Activated CD4-positive, alpha-beta T cell treated with anti-CD3 and anti-CD28 coated beads for 1 hour (primary cell): ENCODE measurements at places on chromosomes 7 and 10.

DNA sequence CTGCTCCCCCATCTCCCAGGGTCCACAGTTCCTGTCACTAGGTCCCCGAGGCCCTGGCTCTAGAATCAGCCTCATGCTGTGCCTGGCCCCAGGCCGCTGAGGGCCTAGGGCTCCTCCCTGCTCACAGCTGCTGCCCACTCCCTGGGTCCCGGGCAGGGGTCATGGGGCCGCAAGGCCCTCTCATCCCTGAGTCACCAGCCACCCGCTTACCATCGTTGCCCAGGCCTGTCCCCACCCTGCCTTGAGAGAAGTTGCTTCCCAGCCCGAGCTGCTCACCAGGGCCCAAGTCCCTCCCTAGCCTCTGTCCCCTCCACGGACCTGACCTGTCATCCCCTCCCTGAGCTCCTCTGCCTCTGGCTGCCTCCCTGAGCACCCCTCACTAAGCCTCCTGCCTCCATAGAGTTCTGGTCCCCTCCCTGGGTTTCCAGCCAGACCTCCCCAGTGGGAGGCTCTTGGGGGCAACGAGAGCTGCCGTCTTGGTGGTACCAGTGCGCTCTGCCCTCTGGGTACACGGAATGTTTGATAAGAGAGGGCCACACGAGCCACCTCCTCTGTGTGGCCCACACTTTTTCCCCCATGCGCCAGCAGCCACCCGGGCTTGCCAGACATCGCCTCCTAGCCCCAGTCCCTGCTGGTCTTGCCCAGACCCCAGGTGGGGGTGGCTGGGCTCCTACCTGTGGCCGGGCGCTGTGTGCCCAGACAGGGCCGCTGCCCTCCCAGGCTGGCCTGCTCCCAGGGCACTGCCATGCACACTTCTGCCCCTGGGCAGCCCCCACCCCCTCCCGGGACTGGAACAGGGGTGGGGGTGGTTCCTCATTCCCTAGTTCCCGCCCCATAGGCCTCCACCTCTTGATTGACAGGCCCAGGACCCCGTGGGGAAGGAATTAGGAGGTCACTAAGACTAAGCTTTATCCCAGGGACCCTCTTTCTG lies 21.3 kb downstream of the MLXIPL start:
- no peak for DNase-seq

- no peak for DNase-seq
These were observed 215.3 kb downstream of the KIF20B start for GRCh38 chr10:89916468-89917215.

- DNase-seq, result no peak
These were observed 26.8 kb upstream of the CALCR start for GRCh38 chr7:93601363-93601762.

DNA sequence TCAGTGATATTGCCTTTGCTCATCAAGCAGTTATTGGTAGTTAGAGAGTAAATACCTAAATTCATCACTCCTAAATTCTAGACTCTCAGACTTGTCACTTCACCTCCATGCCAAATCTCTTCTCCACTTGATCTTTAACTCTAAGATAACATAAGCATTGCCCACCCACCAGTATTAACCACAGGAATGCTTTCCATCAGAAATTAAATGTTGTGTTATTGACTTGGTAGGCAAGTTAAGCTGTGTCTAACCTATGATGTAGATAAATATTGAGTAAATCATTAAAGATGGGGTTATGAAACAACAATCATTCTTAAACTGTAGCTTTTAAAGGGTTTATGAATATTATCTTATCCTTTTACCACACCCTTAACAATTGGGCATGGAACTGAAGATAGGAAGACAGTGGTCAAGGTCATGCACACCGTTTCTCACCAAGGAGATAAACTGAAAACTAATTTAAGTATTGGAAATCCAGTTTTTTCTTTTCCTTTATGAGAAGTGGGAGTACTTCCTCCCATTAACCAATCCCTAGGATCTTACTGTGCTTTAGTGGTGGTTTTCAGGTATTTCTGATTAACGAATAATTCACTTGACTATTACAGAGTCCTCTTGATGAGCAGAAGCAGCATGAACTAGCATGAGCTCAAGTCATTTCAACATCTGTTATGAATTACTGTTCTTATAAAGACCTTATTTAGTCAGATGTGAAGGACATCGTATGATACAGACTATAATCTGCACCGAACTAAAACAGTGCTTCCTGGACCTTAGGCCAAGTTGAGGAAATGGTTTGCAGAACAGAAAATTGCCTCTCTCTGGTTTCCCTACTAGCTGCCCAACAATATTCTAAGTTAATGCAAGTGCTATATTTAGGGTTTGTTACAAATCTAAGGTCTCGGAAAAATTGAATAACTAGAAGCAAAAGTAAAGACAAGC lies 142.0 kb downstream of the LCOR start:
- no peak for DNase-seq

DNA sequence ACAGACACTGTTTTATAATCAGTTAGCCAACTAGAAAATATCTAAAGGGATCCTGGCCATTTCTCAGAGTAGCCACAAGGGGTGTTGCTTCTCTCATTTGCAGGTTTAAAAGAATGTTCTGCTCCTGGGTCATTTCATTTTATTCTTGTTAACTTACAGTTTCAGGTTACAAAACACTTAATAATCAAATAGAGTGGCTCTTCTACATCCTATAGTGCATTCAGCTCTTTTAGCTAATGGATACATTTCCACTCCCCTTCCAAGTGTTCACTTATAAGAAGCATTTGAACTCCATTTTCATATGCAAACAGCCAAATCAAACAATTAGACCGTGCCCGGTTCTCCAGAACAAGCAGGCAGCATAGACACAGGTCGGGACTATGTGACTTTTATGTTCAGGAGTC lies 117.5 kb downstream of the TRIL start:
- DNase-seq, result no peak

DNA sequence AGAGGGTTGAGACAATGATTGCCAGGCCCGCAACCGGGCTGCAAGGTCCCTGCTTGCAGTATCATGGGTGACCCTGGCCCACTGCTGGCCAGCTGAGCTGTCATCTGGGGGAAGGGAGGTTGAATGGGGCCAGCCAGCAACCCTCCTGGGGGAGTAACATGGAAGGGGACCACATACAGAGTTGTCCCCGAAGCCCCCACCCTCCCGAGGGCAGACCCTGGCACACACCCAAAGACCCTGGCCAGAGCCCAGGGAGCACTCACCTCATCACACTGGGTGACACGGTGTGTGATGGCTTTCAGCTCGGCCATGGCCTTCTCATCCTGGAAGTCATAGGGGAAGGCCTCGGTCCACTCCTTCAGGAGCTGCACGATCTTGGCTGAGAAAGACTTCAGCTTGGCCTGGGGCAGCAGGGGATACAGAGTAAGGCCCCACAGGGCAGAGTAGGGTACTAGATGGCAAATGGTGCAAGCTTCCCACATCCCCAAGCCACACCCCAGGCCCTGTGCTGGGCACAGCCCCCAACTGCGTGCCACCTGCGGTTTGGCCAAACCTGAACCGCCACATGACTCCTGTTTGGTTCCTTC lies 63.4 kb downstream of the CSGALNACT2 start:
- DNase-seq, result no peak

DNA sequence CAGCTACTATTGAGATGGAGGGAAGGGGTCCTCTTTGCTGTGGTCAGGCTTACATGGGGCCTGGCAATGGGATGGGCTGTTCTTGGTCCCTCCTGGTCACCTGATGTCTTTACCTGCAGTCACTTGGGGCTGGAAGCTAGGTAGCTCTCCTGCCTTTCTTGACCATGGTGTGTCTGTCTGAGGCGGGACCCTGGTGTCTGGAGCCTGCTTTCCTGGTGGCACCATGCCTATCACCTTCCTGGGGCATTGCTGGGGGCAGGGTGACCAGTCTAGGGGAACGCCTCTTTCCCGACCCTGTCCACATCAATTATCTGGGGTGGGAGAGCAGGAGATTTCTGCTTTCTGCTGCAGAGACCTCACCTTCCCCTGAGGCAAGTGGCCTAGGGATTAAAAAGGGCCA lies 55.6 kb downstream of the ARHGAP22 start:
- no peak for DNase-seq

DNA sequence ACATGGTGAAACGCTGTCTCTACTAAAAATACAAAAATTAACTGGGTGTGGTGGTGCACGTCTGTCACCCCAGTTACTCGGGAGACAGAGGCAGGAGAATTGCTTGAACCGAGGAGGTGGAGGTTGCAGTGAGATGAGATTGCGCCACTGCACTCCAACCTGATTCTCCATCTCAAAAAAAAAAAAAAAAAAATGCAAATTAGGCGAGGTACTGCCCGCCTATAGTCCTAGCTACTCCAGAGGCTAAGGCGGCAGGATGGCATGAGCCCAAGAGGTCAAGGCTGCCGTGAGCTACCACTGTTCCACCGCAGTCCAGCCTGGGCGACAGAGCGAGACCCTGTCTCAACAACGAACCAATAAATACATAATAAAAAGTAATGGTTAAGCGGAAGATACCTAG lies 1.1 kb upstream of the EIF4H start:
- DNase-seq, result no peak

DNA sequence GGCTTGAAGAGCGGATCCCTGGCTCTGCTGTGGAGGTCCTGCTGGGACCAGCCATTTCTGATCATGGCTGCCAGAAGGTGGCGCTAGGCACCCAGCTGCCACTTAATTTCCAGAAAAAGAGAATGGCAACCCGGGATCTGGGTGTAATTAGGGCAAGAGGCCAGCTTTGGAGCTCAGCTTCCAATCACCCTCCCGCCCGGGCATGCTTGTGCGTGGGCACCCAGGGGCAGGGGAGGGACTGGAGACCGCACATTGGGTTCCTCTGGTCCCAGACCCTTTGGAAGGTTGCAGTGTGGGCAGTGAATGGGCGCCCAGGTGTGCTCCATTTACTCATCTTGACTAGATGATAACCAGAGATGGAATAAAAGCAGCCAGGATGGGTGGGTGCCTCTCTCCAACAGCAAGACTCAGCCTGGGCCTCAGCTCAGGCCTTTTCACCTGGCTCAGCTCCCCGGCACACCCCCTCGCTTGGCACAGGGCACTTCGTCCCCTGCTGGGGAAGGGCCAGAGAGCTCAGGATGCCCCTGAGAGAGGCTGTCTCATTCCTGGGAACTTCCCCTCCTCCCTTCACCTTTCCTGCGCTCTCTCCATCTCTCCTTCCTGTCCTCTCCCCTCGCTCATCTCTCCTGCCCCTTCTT lies 14.7 kb downstream of the FAM241B start:
- DNase-seq, result no peak

- DNase-seq, result no peak
These were observed 257.3 kb upstream of the TCERG1L start for GRCh38 chr10:131568866-131569265.

GRCh38 chr7:23467806-23468525 lies 2.3 kb downstream of the IGF2BP3 start:
- DNase-seq, result no peak

DNA sequence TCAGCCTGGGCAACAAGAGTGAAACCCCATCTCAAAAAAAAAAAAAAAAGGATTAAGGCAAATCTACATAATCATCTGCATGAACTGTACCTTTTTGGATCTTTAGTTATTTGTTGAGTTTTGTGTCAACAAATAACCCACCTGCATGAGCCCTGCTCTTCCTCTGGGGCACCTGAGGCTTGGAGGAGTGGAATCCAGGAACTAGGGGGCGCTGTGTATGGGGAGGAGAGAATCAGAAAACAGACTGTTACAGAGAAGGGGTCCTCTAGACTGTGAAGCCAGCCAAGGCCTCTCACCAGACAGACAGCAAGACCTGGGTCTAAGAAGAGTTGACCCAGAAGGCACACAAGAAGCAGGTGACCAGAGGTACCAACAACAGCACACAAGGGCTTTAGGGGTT lies 682.8 kb upstream of the NRP1 start:
- DNase-seq, result no peak

DNA sequence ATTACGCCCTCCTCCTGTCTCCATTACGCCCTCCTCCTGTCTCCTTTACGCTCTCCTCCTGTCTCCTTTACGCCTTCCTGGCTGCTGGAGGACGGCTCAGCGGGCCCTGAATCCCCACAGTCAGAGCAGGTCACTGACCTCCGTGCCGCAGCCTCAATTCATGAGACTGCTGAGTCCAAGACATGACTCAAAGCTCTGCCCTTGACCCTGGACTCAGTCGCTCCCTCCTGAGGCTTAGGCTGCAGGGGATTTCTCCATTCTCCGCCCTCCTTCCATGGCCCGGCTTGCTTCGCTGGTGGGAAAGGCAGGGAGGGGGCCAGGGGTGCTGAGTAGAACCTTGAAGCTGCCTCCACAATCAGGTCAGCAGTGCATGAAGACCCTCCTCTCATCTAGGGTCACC lies 21.0 kb upstream of the FOXL3 start:
- DNase-seq, result no peak

DNA sequence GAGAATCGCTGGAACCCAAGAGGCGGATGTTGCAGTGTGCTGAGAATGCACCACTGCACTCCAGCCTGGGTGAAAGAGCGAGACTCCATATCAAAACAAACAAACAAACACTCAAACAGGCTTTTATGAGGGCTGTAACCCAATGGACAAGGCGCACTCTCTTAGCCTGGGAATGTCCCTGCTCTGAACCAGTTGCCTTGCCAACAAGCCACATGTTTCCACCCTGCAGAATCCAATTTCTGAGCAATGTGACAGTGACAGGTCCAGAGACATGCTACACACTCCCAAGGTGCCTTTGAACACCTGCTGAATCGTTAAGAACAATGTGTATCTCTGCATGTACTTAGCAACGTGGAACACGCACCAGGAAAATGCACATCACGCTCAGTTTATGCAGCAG lies 186.8 kb upstream of the AUTS2 start:
- DNase-seq, result no peak

DNA sequence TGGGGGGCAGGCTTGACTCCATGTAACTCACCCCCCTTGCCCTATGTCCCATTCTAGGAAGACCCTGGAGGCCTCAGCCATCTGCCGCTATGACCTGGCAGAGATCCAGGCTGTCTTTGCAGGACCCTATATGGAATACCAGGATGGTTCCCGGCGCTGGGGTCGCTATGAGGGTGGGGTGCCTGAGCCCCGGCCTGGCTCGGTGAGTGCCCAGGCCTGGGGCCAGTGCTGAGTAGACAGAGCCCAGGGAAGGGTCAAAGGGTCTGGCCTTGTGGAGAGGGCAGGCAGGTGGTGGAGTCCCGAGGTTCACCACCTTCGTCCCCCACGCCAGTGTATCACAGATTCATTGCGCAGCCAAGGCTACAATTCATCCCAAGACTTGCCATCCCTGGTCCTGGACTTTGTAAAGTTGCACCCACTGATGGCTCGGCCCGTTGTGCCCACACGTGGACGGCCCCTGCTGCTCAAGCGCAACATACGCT lies 7.5 kb downstream of the MRPL43 start:
- DNase-seq, result no peak

GRCh38 chr7:114273218-114273617 lies 141.4 kb upstream of the FOXP2 start:
- DNase-seq, result no peak

- no peak for DNase-seq
These were observed 316 bp downstream of the RBM48 start for GRCh38 chr7:92528958-92529264.

GRCh38 chr7:82839555-82839954 lies 323.1 kb downstream of the PCLO start:
- no peak for DNase-seq

GRCh38 chr10:101781984-101782810 lies 1.0 kb downstream of the NPM3 start:
- DNase-seq, result no peak

DNA sequence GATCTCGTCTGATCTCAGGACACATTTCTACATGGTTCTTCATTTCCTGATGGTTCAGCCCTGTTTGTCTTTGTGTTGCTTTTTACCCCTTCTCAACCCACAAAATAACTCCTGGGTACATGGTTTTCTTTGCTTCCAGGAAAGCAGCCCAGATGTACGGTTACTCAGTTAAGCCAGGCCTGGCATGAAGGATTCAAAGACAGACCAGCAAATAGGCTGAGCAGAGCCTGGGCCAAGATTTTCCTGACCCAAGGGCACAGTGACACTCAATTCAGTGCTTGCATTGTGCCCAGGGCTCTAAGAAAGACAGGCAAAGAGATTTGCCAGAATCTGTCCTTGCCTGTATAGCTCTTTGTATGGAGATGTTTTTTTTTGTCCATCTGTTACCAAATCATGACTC lies 340.8 kb upstream of the KIAA1217 start:
- no peak for DNase-seq
